CD4-positive, alpha-beta T cell treated with Interleukin-10 for 1 hour (primary cell): ENCODE measurements at places on chromosomes 2 and 18.

GRCh38 chr2:9003366-9003615, 193 bp downstream of the MBOAT2 start:
- DNase-seq = no peak

DNA sequence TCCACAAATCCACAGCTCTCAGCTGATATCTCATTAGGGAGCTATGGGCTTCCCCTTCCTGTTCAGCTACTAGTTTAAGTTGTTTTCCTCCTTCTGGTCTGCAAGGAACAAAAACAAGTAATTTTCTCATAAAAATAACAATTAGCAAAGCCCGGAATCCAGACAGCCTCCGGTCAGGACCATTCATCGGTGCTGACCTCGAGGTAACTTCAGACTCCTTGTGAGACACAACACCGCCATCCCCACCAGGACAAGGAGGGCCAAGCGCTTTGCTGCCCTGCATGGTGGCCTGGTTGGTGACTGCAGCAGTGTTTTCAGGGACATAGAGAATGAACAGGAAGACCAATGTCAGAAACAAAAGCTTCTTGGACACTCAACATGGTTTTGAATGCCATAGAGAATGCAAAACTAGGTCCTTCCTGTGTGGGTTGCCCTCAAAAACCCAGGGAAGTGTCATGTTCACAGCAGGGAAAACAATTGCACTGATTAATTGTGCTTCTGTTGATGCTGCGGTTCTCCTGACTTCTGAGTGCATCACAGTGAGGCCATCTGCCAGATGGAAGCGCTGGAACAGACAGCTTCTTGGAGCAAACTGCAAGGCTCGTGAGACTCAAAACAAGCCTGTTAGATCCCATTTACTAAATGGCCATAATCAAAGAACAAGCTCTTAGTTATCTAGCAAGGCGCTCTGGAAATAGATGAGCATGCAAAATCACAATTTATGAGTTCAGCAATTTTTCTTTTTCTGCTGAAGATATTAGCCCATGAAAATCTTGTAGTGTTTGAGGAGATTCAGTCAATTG, 77.1 kb downstream of the HS1BP3 start:
- no peak for DNase-seq

DNA sequence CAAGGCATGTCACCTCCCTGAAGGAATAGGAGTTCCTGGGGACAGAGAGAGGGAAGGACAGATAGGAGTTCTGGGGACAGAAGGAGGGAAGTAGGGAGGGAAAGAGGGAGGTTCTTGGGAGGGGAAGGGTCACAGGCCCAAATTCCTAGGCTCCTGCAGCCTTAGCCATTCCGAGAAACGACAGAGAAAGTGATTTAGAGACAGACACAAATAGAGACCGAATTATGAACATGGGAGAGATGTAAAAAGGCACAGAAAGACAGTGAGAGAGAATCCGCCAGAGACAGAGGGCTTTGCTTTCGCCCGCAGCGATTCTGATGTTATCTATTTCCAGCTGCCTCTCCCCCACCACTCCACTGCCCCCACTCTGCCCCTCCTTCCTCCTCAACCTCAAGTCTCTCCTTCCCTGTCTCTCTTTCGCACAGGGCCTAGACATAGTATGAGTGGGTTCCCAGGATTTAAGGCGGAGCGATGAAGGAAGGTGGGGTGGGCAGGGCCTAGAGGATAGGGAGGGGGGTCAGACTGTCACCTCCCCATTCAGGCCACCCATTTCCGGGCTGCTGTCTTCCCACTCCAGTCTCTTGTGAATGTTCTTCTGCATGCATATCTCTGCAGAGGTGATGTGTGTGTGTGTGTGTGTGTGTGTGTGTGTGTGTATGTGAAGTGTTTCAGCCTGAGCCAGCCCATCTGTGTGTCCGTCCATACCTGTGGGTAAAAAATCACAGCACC, 3.3 kb upstream of the WNT6 start:
- no peak for DNase-seq

- no peak for DNase-seq
Observed at GRCh38 chr2:157085522-157085921, 172.0 kb upstream of the GALNT5 start.

GRCh38 chr2:72605836-72606442, 219.9 kb downstream of the EXOC6B start:
- no peak for DNase-seq

DNA sequence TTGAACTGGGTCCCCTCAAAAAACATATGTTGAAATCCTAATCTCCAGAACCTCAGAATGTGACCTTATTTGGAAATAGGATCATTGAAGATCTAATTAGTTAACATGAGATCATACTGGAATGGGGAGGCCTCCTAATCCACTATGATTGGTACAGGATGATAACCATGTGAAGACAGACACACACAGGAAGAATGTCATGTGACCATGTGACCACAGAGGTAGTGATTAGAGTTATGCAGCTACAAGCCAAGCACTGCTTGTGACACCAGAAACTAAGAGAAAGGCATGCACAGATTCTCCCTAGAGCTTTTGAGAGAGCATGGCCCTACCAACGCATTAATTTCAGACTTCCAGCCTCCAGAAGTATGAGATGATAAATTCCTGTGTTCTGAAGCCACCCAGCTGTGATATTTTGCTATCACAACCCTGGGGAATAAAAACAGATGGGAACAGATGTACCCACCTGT, 47.0 kb upstream of the TGIF1 start:
- peak; percentile 16 for DNase-seq
